ENCODE measurements at places on chromosomes 12 and 14.

GRCh38 chr12:130501821-130502220, 164.1 kb downstream of the PIWIL1 start:
- DNase-seq = no peak

DNA sequence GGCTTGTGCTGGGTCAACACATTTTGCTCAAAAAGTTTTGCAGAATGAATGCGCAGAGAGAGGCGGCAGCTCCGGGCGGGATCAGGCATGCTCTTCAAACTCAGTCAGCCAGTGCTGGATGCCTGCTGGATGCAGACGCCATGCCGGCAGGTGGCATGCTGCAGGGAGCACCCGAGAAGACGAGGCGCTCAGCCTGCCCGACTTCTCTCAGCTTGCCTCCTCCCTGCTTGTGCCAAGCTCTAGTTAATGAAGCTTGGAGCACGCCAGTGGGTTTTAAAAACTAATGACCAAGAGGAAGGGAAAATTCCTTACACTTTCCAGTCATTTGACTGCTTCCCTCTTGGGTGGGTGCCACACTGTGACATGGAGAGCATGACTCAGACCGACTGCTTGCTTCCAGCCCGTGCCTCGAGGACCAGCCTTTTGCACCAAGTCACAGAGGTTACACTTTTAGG, 39.8 kb downstream of the SLC24A4 start:
- no peak for DNase-seq

GRCh38 chr12:85695097-85695715, 141.0 kb downstream of the RASSF9 start:
- no peak for DNase-seq

- DNase-seq = no peak
Measured at GRCh38 chr14:96122496-96122895, 82.1 kb upstream of the BDKRB2 start.

DNA sequence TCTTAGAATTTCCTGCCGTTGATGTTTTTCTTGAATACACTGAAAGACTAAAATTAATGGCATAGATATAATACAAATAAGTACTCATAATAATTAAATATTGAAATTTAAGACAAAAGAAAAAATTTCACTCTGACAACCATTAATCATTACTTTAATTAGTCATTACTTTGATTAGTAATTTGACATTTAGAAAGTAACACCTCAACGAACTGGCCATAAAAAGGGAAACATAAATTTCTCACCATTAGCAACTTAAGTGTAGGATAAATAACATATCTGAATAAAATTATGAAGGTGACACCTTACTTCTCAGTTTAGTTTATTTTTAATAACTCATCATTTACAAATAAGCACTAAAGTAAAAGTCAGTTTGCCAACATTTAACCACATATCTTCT, 17.5 kb downstream of the MAGOHB start:
- DNase-seq = no peak

DNA sequence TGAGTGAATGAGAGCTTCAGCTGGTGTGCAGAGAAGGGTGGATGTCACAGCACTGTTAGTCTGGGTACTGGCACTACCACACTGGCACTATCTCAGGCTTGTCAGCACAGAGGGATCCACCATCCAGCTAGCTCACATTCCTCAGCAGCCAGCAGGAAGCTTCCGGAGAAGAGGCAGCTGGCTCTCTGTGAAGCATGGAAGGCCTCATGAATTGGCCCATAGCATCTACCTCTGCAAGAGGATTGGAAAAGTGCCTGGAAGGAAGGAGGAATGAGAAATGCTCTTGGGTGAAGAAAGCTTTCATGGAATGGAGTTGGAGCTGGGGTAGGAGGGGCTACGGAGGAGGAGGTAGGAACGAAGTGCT, 9.9 kb downstream of the KRT83 start:
- DNase-seq = no peak

DNA sequence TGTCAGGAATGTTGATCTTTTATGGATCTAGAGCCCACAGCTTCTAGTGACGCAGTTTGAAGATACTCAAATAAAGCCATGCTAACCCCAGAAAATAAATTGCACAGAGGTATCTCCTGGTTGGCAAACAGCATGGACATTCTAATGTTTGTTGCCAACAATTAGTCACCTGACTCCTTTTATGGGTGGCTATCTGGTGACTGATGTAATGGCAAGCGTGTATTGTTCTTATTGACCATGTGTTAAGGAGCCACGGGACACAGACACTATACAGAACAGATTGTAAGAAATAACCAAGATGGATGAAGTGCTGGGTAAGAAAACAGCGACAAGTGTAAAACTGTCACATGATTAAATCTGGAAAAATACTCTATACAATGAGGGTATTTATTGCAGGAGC, 401.3 kb upstream of the PDE3A start:
- DNase-seq = no peak

DNA sequence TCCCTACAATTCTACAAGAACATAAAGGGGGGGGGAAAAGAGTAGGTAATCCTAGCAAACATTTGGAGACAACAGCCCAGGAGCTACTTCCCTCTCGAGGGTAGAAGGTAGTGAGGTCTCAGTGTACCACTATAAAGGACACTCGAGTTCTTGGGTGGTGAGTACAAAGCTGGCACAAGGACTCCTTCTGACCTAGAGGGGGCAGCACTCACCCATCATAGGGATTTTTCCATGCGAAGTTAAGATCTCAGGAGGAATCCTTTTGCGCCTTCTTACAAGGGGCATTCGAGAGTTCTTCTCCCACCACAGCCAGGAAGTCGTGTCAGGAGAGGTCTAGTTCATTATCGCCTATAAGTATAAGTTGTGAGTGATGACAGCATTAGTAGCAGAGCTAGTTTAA, 200.2 kb upstream of the RBM19 start:
- no peak for DNase-seq

- no peak for DNase-seq
Measured at GRCh38 chr14:94164685-94165431, 9.3 kb upstream of the PPP4R4 start.

GRCh38 chr14:79967001-79967400, 244.3 kb downstream of the DIO2 start:
- DNase-seq = no peak

DNA sequence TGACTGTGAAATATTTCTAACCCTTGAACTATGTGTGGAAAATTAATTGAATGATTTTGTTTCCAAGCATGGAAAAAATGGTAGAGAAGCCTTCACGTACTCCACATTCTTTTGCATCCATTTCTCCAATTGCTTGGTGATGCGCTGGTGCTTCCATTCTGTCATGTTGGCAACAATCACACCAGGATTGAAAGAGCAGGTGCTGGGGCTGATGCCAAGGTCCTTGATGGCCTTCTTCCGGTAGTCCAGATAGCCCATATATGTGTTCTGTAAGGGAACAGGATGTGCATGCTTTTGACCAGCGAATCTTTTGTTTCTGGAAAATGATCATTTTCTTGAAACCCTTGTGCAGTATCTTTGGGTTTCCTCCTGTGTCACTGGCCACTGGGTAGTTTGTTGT, 28.6 kb downstream of the TDG start:
- DNase-seq = no peak

- peak; percentile 47 for DNase-seq
Measured at GRCh38 chr14:59465316-59466135, at the start of gene GPR135. Gene GPR135 (minus strand): TSS chr14:59465380. CDS start chr14:59465226, 154 bp downstream.

DNA sequence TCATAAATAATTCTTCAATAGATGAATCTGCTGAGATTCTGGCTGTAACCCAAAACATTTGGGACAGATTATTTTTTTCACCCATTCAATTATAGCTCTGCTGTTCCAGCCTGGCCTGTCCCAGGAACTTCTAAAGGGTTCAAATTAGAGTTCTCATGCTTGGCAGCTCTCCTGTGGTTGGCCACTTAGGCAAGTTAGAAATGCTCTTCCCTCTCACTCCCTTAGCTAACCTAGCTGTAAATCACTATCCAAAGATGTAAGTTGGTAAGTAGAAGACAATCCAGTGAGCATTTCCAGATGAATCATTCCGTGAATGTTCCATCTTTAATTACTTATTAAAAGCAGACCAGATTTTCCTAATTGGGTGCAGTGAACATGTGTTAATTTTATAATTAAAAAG, 760.4 kb upstream of the TBX3 start:
- DNase-seq = no peak

DNA sequence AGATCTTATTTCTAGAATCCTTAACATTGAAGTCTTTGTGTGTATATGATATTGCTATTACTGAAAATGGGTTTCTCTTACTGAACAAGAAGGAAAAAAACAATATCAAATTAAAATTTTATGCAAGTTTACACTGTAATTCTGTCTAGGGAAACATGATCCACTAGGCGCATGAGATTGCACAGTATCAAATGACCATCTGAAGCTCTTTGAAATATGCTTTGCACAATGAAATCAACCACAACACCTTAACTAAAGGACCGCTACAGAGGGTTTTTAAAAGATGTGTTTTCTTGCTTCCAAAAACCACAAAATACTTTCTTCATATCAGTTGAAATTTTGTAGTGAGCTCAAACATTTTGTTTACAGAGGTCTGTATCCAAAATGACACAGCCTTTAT, 15.1 kb upstream of the KERA start:
- no peak for DNase-seq

DNA sequence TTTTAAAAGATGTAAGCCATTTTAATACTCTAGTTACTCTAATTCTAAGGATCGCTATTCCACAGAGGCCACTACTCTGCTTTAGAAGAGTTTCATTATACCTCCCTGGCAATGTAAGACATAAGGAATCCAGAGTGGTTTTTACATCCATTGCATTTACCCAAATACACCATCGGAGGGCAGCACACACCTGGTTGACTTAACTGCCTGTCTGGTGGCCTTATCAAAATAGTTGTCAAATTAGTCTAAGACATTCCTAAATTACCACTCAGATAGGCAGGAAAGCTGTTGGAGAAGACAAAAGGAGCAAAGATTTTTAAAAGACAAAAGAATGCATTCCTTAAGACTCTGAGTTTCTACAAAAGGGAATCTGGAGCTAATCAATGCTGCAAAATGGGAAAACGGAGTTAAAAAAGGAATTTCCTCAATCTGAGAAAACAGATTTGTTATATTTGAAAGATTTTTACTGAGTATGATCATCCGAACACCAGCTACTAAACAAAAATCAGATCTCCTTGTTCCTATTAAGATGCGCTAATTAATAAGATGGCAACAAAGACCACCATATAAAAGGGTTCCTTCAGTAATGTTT, 33.8 kb upstream of the FGD4 start:
- peak; percentile 4 for DNase-seq

GRCh38 chr12:78864870-78865463, 393 bp downstream of the SYT1 start:
- no peak for DNase-seq

DNA sequence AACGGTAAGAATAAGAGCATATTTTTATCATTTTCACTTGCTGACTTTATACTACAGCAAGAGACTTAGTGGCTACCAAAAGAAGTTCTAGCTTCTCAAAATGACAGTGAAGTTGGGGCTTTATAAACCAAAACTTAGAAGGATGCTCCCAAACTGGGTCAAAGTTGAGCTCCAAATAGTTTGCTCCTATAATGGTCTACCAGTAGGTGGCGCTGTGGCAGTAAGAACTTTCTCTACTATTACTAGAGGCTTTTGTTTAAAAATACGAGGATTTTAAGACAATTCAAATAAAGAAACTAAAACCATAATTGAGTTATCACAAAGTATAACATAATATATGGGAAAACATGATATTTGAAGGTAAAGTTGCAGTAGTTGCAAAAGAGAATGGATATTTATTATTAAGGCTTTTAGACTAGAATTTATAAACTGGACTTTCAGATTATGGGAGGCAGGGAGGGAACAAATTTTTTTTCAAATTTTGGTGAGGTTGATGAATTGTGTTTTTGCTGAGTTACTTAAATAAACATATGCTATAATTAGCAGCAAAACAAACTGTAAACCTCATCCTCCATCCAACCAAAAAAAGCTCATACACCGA, 75.0 kb downstream of the TGFB3 start:
- peak; percentile 74 for DNase-seq

- DNase-seq = no peak
Measured at GRCh38 chr12:124188561-124189405, 106.1 kb upstream of the RFLNA start.

- DNase-seq = no peak
Measured at GRCh38 chr14:74979029-74979428, 23.6 kb upstream of the PGF start.

- no peak for DNase-seq
Measured at GRCh38 chr14:74945261-74945851, 10.0 kb downstream of the PGF start.

- peak; percentile 43 for DNase-seq
Measured at GRCh38 chr12:57627501-57628279, 5.3 kb downstream of the B4GALNT1 start.

DNA sequence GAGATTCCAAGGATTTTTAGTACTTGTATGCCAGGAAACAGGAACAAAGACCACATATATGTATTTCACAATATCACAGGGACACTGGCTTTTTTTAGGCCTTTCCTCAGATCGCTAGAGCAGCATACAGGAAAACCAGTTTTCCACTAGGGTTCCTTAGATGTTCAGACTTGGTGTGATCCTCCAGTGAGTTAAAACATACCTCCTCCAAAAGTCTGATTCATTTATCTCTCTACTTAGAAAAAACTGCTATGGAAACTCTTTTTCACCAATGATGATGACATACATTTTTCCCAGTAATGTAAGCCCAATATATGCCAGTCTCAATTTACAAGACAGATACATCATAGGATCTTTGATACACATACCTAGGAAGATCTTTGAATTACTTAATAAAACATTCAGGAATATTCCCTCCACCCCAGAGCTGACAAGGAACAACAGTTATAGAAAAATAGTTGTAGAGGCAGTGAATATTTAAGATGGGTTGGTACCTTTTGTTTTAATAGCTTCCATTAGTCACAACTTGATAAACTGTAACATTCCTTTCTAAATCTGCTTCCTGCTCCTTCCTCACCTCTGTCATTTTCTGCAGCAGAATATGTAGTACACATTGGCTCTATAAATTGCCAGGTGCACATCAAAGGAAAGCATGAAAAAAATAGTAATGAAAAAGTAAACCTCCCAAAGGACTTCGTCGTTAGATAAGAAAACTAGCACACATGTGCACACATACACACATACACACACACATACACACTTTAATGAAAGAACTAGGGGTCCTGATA, 27.5 kb downstream of the BCAT1 start:
- no peak for DNase-seq

- DNase-seq = no peak
Measured at GRCh38 chr14:24196071-24197055, 1.1 kb upstream of the TM9SF1 start.

- DNase-seq = no peak
Measured at GRCh38 chr12:106769546-106769945, 4.9 kb upstream of the RIC8B start.

GRCh38 chr14:22233377-22233776, 355.6 kb downstream of the DAD1 start:
- DNase-seq = no peak
